ENCODE measurements at places on chromosomes 12 and 14.
A peak's percentile ranks its signal among the peaks of the same experiment; 100 is the strongest.

DNA sequence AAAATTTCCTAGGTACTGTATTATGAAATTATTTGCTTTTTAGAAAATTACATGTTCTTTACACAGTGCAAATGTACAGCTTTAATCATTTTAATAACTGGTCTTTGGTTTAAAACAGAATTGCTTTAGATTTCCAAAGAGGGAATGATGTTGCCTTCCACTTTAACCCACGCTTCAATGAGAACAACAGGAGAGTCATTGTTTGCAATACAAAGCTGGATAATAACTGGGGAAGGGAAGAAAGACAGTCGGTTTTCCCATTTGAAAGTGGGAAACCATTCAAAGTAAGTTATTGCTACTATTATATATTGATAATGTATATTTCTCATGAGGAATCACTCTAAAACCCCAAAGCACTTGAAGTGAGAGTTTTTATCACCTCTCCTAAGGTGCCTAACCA is 13.4 kb downstream of the LGALS3 start:
- DNase-seq, result no peak

DNA sequence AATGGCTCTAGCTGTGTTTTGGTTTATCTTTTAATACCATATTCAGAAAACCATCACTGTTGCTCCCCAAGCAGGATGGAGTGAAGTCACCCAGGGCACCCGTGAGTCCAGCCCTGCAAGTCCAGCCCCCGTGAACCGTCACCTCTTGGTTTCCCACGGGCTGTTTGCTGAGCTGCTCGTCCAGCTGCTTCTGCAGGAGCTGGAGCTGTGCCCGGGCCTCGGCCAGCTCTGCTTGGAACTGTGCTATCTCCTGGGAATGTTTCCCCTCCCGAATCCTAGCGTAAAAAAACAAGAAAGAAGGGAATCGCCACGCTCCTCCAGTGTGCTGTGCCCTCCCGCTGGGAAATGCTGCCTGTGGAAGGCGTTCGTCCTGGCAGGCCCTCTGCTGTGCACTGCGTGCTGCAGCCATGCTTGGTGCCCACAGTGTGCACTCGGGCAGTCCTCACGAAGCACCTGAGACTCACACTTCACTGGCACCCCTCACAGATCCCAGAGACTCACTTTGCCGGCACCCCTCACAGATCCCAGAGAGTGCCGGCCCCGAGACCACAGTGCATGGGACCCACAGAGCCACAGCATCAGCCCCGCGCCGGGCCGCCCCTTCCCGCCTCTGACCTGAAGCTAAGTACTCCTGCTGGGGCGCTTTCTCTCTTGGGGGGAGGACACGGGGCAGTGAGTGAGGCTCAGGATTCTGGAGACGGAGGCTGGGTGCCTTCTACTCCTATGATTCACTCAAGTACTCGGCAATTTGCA is 15.4 kb upstream of the ANKLE2 start:
- peak; percentile 38 for DNase-seq

DNA sequence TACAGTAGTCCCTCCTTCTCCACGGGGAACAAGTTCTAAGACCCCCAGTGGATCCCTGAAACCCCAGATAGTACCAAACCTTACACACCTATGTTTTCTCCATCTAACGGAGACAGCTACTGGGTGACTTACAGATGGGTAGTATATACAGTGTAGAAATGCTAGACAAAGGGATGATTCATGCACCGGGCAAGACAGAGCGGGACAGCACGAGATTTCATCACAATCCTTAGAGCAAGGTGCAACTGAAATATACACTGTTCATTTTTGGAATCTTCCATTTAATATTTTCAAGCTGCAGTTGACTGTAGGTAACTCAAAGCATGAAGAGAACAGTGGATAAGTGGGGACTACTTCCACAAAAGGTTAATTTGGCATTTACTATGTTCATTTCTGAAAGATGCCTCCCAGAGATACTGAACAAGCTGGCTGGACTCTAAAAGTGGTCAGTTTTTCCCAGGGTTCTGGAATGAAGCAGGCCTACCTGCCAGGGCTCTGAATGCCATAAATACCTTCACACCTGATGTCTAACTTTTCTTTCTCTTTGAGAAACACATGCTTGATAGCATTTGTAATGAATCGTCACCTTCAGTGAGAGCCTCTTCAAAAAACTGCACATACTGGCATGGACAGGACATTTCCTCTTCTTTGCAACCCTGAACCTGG is 127.7 kb upstream of the FOXN3 start:
- DNase-seq, result no peak

- DNase-seq, result no peak
Observed at GRCh38 chr12:110995016-110995415, 74.6 kb upstream of the MYL2 start.
